Stimulated activated CD8-positive, alpha-beta memory T cell treated with anti-CD3 and anti-CD28 coated beads, Interleukin-7, amount 100 ng/mL, for 1 hour (primary cell): ENCODE measurements at places on chromosomes 5 and 9.

GRCh38 chr5:176843673-176844072 lies 33.3 kb downstream of the UNC5A start:
- no peak for DNase-seq

GRCh38 chr9:81868145-81868544 lies 60.1 kb upstream of the SPATA31D4 start:
- no peak for DNase-seq

- no peak for DNase-seq
Measured at GRCh38 chr9:89799766-89800165, 195.0 kb downstream of the GADD45G start.

DNA sequence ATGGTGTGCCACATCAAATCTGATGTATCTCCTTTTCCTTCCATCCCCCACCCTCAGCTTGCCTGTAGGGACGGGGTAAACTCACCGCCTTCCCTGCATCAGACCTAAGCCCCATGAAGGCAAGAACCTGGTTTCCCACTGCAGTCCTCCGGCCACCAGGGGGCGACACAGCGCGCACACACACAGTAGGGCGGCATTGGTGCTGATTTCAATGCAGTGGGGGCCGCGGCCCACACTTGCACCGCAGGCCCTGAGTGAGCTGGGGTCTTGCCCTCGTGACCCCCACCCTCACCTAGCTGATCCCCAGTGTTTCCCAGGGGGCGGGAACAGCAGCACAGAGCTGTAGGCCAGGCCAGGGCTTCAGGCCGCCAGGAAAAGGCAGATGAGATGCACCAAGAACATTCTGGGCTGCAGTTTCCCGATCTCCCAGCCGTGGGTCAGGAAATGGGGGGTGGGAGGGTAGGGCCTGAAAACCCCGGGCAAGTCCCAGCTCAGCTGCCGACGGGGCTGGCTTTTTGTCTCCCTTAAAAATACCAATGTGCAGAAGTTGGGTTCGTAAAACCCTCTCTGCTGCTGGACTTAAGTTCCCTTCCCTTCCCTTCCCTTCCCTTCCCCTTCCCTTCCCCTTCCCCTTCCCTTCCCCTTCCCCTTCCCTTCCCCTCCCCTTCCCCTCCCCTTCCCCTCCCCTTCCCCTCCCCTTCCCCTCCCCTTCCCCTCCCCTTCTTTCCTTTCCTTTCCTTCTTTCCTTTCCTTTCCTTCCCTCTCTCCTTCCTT lies 19.5 kb downstream of the FAM163B start:
- DNase-seq = no peak

GRCh38 chr9:115672477-115673316 lies 480.9 kb upstream of the PAPPA start:
- DNase-seq = no peak

- no peak for DNase-seq
Measured at GRCh38 chr5:8156706-8157105, 287.8 kb downstream of the MTRR start.

- no peak for DNase-seq
Measured at GRCh38 chr9:113219969-113220368, 1.1 kb downstream of the FKBP15 start.

DNA sequence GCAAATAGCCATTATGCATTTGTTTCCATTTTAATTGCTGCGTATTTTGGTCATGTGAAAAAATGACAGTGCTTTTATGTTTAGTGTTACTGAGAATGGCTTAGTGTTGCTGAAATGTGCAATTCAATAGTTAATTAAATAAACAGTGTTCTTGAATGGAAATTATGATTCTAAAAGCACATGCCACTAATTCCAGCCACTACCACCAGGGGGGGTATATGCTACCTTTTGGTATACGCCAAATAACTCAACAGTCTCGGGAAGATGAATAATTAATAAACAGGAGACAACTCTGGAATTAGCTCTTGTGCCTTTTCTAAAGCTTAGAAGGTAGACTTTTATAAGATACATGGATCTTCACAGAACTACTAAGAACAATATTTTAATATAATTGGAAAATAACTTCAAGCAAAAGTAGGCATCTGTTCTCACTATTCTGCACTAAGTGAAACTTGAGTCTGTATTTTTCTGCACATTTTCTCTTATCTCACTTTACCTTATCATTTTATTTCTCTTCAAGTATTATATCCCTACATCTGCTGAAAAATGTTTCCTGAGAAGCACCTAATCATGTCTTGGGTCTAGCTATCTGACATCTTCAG lies 83.5 kb upstream of the MINAR2 start:
- no peak for DNase-seq

- DNase-seq = no peak
Measured at GRCh38 chr5:187042-187431, 4.3 kb upstream of the LRRC14B start.

DNA sequence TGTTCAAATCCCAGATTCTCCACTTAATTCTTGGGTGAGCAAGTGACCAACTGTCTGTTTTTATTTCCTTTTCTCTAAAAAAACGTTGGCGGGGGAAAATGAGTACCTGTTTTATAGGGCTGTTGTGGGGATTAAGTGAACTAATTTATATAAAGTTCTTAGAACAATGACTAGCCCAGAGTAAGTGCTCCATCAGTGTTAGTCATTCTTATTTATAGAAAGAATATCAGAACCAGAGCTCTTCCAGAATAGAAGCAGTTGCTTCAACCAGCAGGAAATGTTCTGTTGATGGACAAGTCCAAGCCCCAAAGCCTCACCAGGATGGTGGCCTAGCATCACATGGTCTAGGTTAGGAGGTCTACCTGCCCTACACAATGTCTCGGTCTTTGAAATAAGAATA lies 379.2 kb downstream of the ACTL7B start:
- DNase-seq = no peak

GRCh38 chr9:4222357-4222756 lies 77.5 kb downstream of the GLIS3 start:
- DNase-seq = no peak

DNA sequence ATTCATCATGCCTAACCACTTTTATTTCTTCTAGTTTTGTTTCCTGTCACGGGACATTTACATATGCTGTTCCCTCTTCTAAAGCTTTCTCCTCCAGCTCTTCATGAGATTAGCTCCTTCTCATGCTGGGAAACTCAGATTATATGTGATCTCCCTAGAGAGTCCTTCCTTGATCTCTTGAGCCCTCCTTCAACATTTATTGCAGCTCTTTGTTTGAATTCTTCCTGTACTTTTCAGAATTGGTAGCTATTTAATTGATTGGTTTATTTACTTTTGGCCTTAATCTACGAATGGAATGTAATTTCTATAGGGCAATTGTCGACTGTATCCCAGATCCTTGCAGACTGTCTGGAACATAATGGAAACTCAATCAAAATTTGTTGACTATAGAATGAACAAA lies 9.7 kb upstream of the TRPM3 start:
- no peak for DNase-seq

- DNase-seq = no peak
Measured at GRCh38 chr9:126506361-126507317, 107.1 kb upstream of the LMX1B start.

DNA sequence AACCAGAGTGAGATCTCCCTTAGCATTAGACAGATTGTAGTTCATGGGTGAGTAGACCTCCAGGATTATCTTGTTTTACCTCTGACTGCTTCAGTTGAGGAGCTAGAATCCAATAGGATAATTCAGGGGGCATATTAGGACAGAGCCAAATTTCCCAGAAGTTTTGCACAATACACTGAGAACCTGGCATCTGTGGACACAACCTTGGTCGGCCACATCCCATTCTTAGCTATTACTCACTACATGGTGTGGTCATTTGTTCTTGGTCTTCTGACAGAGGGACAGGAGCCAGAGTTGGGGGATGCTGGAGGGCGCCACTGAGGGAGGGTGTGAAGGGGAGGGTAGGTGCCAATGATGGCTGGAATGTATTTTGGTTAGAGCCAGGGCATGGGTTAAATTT lies 66.6 kb downstream of the NPR3 start:
- DNase-seq = no peak

DNA sequence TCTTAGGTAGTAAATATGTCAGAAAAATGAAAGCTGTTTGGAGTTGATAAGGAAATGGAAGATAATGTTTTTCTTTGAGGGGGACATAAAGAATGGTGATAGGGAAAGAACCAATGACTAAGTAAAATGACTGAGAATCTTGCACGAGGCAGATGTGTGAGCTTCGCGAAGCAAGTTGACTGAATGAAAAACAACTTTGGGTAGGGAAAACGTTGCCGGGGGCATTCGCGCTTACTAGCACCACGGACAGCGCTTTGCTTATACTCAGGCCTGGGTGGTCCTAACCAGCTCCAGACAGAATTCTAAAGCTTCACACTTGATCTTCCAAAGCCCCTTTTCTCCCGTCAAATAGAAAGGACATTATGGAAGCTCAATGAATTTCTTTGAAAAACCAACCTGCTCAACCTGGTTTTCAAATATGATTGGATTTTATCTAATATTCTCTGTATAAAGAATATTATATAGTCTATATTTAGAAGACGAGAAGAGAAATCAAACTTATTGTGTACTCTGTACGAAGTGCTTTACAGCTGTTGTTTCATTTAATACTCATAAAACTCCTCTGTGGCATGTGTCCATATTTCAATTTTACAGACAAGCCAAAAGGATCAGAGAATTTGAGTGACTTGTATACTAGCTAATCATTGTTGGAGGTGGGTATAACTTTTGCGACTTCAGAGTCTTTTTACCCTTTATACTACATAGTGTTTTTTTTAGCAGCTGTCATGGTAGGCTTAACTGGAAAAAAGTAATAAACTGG lies 1.9 kb upstream of the CDKN2B start:
- DNase-seq = no peak

DNA sequence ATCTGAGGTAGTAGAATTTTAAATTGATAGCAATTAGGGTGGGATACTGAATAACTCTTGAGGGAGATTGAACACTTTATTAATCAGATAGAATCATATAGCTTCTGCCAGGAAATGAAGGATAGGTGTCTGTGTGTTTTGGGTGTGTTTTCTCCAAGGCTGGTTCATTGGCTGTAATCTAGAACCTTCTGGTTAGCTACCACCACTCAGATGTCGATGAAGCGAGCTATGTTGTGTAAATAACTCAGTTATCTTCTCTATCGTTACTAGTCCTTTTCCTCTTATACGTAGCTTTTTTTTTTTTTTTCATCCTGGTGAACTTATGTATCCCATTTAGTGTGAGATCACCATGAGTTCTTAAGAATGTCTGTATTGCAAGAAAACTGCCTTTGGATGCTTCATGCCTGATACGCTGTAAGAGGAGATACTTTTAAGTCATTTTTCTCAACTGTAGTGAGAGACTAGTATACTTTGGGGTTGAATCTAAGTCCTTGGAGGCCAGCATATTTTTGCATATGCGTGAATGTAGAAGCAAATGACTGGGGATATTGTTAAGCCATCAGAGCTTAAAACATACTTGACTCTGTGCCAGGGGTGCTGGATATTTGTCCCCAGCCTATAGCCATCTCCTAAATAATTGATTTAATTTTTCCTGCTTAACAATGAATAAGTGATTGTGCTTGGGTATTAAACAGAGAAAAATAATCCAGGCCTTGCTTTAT lies 2.1 kb downstream of the TNFAIP8 start:
- DNase-seq = no peak

DNA sequence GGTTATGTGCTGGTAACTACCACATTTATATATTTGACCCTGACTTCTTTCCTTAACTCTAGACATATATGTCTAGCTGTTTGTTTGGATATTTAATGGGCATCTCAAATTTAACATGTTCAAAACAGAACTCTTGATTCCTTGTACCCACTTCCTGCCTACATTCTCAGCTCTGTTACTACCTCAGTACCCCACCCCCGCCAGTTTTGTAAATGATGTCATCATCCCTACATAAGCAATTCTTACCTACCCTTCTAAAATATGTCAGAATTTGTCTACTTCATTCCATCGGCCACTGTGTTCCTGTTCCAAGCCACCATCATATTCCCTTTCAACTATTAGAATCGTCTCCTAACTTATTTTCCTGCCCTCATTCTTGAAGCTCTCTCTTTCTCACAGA lies 4.8 kb downstream of the RAD50 start:
- no peak for DNase-seq

DNA sequence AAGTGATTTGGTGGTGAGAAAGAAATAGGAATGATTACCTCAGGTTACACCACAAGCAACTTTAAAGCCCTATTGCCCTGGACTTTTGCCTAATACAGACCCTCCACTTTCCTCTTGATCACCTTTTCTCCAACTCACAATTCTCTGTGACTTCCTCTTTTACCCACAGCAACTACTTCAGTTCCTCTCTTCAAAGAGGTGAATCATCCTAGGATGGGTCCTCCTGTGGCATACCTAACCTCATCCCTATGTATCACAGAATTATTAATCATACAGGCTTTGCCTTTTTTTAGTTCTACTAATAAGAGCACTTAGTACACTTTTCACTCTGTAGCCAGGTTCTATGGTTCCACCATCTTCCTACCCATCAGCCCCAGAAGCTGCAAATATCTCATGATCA lies 19.6 kb upstream of the INSL6 start:
- DNase-seq = no peak

DNA sequence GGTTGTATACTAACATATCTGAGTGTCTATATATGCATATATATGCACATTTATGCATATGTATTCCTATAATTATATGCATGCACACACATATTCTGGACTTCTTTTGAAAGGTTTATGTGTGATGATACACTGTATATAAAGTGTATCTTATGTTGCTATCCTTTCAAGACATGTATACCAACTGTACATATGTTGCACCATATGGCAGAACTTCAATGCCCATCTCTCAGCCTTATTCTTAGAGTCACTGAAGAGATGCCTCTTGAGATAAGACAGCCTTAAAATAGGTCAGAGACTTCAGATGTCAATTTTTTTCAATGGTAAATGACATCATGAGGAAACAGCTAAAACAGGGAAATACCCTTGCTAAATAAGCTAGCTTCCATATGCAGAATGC lies 461.4 kb downstream of the SPATA31D1 start:
- DNase-seq = no peak

- DNase-seq = no peak
Measured at GRCh38 chr9:97543561-97543960, 42.1 kb downstream of the TMOD1 start.

GRCh38 chr5:172713113-172713808 lies 57.7 kb downstream of the DUSP1 start:
- peak; percentile 63 for DNase-seq

DNA sequence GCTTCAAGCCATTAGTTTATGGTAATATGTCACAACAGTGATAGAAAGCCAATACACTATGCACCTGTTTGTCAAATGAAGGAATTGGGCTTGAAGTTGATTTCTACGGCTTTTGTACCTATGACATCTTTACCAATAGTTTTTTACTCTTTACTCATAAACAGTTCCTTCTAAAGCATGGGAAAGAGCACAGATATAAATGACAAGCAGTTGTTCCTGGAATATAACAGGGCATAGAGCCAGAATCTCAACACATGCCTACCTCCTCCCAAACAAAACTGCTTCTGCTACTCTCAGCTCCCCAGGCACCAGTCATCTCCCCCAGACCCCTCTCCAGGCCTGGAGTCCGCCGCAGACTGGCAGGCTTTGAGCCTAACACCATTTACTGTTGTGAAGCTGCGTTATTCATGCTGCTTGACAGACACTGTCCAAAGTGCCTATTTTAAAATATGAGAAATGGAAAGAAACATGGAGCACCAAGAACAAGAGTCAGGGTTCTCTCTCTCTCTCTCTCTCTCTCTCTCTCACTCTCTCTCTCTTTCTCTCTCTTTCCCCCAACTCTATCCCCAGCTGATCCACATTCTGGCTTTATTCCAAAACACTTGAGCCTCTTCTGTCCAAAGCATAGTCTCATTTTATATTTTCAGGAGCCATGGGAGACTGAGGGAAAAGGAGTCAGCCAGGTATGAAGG lies 111.6 kb downstream of the ADRB2 start:
- DNase-seq = no peak
